ENCODE measurements at places on chromosomes 2 and 18. TPM values are rescaled to one million over a fixed set of nuclear protein-coding genes. Genes with fewer than 3 reads are reported as not detected.

- peak; percentile 65 for DNase-seq
Measured at GRCh38 chr2:217402761-217403383, 543.0 kb upstream of the TNP1 start.

- no peak for DNase-seq
Measured at GRCh38 chr2:186771850-186772463, 77.0 kb downstream of the ZSWIM2 start.

DNA sequence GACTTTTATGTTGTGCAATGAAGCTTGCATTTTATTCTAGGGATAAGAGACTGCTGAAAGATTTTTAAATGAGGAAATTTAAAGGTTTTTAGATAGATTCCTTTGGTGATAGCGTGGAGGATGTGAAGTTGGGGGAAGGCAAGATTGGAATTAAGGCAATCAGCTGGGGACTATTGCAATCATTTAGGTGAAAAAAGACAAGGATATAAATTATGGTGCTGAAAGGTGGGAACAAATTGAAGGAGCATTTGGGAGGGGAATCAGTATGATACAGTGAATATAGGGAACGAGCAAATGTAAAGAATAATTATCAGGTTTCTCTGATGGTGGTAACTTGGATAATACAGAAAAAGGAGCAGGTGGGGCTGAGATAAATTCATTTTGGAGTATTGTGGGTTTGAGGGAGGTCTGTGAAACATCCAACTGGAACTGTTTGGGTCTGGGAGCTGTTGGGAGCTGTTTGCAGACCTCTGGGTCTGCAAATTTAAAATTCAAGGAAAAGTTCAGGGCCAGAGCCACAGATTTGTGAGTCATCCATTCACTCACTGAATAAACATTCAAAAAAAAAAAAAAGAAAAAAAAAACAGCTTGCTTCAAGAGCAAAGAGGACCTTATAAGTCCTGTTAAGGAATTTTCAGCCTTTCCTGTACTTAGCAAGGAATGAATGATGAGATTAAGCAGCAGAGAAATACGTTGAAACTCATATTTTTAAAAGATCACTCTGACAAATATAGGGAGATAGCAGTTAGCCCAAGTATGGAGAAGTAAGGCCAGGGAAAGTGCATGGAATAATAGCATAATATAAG, 257.5 kb upstream of the FN1 start:
- no peak for DNase-seq

DNA sequence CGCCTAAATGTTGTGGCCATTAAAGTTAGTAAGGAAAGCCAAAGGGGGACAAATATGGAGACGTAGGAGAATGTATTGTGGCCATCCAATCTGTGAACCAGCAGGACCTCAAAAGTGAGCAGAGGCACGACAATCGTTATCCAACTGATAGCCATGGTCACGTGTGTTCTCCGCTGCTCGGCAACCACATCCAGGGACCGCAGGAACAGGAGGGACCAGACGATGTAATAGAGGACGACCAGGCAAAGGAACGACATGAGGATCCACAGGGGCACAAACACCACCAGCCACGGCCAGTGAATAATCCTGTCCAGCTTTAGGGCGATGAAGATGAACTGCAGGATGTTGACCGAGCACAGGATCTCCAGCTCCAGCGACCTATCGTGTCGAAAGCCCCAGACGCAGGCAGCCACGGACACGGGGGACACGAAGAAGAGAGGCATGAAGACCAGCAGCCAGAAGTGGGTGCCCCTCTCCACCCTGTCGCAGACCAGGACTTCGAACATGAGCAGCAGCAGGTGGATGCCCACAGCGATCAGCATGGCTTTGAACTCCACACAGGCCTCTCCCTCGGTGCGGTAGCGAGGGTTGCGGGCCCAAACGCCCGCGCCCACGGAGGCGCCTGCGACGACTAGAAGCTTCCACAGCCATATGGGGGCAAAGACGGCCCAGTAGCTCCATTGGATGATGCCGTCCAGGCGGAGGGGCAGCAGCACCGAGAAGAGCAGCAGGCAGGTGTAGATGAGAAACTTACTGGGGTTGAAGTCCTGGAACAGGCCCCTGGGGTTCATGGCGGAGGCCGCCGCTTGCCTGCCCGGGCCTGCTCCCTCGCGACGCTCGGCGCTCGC, 790 bp downstream of the TMEM185B start:
- peak; percentile 61 for DNase-seq

DNA sequence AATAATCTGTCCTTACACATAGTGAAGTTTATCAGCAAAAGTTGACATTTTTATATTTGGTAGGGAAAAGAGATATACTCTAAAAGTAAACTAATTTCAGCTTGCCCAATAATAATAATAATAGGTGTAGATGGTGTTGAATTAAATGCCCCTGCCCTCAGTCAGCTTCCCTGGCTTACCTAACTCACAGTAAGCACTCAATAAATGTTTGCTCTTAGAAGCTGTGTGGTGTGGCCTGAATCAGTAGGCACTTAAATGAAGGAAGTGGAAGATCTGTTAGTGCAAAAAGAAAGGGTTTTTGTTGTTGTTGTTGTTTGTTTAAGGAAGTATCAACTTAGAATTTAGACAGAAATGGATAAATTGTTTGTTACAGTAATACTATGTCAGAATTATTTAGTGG, 36.2 kb downstream of the EML4 start:
- no peak for DNase-seq

DNA sequence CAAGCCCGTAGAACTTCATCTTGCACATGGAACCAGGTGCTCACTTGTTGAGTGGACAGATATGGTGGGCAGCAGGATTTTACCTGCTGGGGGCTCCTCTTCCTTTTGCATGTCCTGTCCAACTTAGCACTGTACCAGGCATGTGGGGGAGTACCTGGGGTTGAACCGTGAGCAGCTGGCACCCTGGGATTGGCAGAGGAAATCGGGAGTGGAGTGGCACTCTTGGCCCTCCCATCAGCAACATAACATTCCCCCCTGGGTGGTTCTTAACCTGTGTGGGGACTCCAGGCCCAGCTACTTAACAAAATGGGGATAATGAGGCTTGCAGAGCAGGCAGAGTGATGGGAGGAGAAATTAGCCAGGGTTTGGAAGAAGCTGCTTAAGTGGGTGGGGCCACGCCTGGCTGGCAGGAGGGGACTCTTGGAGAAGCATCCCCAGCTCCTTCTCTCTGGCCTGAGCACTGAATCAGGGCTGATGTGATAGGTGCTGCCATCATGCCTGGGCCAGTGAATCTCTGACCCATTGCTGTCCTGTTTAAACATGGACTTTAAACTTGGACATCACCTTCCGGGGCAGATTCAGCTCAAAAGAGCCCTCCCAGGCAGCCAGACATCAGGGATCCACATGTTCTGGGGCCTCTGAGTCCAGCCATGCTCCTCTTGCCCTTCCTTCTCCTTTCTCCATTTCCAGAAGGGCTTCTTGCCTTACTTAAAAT, 15.5 kb downstream of the FOSL2 start:
- no peak for DNase-seq

FER1L5 gene
- total RNA-seq, result 0.71 TPM
